ENCODE measurements at places on chromosomes 6 and 20.

DNA sequence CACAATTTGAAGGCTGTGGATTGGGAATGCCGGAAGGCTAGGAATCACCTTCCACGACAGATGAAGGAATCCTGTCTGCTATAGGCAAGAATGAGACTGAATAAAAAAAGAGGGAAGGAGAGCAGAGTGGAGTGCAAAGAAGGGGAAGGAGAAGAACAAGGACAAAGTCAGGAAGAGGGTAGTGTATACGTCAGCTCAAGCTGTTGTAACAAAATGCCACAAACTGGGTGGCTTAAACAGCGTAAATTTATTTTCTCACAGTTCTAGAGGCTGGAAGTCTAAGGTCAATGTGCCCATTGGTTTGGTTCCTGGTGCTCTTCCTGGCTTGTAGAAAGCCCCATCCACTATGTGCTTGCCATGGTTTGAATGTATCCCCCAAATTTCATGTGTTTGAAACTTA lies 104.5 kb downstream of the TTLL2 start:
- no peak for DNase-seq

GRCh38 chr6:153944201-153944600 lies 94.8 kb upstream of the OPRM1 start:
- no peak for DNase-seq

- DNase-seq: no peak
These were observed 208.1 kb downstream of the PLCB4 start for GRCh38 chr20:9276966-9277468.

- DNase-seq: no peak
These were observed 151.1 kb upstream of the HDAC2 start for GRCh38 chr6:114121913-114122662.

GRCh38 chr20:58014628-58015315 lies 213.7 kb downstream of the ANKRD60 start:
- DNase-seq: no peak

GRCh38 chr20:48661575-48662455 lies 166.0 kb downstream of the PREX1 start:
- DNase-seq: no peak

DNA sequence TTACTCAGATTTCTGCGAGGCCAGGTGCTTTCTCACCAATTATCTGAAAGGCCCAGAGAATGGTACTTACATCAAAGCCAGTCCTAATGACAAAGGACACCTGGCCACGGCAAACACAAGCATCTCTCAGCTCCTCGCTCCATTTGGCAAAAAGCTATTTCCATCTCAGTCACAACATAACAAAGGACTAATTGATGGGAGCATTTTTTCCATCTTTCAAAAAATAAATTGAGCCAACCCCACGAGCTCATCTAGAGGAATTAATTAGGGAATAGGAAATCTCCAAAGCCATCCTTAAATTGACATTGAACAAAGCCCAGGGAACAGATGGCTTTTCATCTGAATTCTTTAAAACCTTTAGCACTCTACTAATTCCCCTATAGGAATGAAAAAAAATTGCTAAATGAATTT lies 236.7 kb downstream of the HAO1 start:
- no peak for DNase-seq

DNA sequence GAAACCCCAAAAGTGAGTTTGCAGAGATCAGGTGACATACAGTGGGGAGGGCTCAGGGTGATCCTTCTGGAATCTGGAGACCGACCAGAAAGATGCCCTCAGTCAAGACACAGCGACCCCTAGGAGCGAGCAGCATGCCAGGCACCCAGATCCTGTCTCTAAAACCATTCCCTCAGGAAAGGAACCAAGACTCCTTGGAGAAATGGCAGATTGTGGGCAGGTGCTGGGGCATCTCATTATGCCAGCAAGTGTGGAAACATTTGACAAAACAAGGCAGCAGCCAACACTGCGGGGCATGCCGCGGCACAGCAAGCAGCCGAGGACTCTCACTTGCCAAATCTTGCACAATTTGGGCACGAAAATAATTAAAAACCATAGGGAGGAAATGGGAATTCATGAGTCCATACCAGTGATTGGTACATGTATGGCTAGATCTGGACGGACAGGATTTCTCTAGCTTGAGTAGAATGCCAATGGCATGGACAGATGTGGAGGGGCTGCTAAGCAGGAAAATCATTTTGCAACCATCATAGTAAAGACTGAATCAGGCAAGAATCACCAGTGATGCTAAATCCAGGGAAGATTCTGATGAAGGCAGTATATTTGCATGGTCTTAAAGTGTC lies 76.9 kb downstream of the GINS1 start:
- DNase-seq: no peak

- DNase-seq: no peak
These were observed 305.4 kb downstream of the FARS2 start for GRCh38 chr6:5566718-5567117.

DNA sequence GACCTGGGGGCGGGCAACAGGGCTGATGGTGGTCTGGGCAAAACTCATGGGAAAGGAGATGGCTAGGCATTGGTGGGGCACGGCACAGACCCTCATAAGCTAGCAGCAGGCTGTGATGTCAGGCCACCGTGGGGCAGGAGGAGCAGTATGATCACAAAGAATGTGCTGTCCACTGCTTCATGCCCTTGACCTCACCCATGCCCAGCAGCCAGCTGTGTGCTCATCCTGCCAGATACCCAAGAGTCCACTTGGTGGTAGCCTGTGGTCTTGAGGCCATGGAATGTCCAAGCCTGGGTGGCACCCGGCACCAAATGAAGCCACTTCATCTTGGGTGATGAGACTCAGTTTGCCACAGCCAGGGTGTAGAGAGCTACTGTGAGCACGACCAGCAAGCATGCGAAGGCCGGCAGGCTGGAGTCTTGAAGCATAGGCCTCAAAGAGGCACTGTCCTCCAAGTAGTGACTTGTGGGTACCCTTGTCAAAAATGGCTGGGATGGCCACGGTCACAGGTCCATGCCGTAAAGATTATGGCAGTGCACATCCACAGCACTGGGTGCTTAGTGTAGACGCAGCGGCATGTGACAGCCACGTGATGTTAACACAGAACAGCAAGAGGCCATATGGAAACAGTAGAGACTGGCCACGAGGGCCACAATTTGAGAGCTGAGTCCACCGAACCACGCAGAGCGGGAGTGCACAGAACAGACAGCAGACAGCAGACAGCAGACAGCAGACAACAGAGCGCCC lies 19.0 kb downstream of the PLAGL2 start:
- no peak for DNase-seq

DNA sequence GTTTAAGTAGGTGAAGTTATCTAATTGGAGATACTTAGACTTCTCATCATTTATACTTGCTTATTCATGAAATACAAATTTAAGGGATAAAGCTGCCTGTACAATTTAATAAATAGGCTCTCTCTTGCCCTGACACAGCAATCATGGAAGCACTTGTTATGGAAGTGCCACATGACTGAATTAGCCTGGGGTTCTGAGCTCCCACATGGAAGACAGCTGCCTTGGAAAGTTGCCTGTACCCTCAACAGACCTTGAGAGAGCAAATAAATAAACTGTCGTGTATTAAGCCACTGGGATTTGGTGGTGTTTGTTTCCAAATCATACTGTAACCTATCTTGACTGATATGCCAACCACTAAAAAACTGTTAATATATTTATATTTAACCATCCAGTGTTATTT lies 87.0 kb upstream of the RSPO3 start:
- DNase-seq: no peak

GRCh38 chr6:170172825-170173256 lies 118.0 kb downstream of the DLL1 start:
- DNase-seq: no peak

DNA sequence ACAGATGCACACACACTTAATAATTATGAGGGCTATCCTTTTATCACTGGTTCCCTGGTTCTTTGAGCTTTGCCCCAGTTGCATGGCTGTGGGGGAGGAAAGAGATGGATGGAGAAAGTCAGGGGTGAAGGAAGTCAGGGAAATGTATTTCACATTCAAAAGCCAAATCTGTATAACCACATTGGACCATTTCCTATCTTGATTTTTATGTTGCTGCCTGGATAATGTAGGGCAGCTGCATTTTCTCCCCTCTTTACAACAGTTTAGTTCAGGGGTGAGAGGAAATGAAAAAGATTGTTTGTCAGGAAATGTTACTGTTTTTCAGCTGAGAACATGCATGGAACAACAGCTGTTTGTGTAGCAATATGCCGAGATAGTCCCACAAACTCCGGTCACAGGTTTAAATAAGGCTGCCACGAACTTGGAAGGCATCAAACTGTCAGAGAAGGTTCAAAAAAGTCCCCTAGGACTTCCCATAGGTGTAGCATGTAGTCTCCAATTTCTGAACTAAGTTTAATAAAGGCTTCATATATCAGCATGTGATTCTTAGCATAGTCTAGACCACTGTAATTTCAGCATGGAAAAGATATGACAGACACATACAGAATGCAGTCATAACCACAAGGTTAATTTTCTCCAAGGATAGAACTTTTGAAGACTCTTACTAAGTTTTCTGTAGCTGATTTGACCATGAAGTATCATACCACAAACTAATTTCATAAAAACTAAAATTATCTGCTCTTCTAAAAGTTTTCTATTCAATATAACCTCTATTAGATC lies 82.1 kb upstream of the COL21A1 start:
- DNase-seq: no peak

- DNase-seq: no peak
These were observed 50.7 kb downstream of the CLIC5 start for GRCh38 chr6:45965007-45965406.

- peak; percentile 29 for DNase-seq
These were observed 39.0 kb downstream of the B4GALT5 start for GRCh38 chr20:49674383-49675352.

All from fibroblast of skin of left quadriceps (primary cell).